ENCODE measurements at places on chromosomes 2 and 18.

DNA sequence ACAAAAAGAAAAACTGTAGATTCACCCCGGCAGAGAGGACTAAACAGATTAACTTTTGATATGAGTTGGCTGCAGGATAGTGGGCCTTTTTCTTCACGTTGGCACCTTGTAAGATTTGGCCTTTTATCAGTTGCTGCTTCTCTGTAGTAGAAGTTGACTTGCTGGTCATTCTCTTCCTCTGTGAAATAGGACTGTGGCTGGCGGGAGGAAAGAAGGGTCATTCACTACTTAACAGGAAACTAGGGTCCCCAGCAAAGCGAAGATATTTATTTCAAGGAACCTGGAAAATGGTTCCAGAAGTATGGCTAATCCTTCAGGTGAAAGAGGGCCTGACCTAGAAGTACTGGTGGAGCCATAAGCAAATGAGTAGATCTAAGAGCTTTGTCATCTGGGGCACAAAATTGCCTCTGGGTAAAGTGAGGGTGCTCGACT, 383 bp upstream of the ATP5MC3 start:
- no peak for DNase-seq

DNA sequence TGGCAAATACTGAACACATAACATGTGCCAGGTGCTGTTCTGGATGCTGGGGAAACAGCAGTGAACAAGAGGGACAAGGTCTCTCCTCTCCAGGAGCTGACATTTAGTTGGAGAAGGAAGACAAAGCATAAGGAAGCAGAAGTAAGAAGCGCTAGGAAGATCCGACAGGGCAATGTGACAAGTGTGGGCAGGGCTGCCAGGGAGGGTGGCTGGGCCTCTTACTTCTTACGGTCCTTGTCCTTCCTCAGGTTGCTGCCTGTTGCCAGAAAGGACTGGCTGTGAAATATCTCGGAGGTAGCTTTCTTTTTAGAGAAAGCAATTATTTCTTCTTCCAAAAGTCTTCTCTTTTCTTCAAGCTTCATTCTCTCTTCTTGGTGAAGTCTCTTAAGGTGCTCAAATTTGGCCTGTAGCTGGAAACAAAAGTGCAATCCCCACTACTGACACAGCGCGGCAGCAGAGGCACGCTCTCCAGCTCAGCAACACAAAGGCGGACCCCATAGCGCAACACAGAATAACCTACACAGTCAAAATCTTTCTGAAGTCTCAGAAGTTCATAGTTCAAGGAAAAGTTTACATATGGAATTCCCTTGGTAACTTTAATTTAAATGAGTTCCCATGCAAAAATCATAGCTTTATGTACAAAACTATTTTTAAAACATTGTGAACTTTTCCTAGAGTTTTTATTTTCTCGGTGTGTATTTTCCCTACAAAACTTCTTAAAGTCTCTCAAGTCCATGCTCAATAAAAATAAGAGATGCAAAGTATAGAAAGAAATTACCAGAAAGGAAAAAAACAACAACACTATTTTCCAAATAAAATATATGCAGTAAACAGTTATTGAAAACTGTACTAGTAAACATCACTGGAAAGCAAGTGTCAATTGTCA, 67.7 kb downstream of the SEPTIN10 start:
- peak; percentile 25 for DNase-seq

- no peak for DNase-seq
These were observed 283.1 kb downstream of the SP3 start for GRCh38 chr2:173681881-173682650.

DNA sequence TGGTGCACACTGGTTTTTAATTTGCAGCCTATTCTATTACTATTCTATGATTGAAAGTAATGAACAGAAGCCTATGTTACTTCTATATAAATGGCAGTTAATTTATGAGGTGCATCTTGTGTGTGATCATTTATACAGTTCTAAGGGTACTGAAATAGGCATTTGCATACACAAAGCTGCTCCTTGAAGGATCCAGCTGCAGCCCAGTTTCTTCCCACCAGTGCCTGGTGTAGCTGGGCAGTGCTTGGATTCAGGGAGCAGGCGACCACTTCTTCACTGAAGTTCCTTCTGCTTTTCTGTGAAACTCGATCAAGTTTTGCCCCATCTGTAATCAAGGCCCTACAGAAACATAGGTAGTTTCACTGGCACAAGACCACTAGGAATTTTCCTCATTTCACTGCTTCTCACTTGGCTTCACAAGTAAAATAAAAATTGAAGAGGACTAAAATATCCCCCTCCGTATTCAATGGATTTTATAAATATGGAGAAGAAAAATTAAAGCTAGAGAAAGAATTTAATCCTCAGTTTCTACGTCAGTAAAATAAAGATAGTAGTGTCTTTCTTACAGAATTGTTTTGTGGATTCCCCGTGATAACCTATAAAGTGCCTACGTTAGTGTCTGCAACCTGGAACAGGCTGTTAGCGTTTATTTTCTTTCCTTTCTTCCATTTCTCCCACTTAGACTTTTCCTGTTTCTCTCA, 1.7 kb upstream of the LPIN2 start:
- DNase-seq = no peak

DNA sequence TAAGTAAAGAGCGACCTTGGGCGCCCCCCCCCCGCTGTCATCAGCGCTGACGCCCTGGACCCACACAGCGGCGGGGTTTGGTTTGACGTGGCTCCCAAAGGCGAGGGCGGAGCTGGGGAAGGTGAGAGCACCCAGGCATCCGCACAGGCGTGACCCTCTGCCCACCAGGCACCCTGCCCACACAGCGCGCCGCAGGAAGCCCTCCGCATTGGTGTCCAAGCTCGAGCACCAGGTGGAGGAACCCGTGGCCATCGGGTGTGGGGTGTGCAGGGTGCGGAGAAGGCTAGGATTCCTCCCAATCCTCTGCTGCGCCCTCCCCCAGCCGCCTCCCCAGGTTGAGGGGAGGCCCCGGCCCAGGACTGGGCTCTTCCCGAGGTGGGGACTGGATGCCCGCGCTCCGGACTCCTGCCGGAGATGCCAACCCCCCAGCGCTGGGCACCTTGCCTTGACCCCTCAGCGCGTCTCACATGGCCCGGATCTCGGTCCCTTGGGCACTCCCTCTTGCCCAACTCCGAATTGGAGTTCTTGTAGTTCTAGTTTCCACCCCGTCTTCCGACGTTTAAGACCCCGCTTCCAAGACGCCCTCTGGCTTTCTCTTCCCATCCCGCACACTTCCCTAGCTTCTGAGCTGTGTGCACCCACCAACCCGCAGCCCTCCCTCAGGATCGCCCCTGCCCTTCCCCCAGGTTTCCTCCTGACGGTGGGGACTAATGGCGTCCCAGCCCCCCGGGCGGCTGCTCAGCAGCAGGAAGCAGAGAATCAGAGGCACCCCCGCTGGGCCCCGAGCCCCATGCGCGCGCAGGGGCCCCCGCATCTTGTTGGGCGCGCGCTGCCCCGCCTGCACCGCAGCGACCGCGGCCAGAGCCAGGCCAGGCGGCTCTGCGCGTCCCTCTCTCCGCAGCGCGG, 25.9 kb upstream of the RESP18 start:
- DNase-seq = no peak
